ENCODE measurements at places on chromosomes 13 and 19. TPM values are rescaled to one million over a fixed set of nuclear protein-coding genes. Genes with fewer than 3 reads are reported as not detected.

Gene RGL3
- 2.5 TPM for total RNA-seq

Gene NOTCH3
- 2.4 TPM for total RNA-seq

Gene BORA
- 32.4 TPM for total RNA-seq

Gene IGFL3
- total RNA-seq: not detected

Gene DDX39A
- total RNA-seq: 65.3 TPM

Gene CBY2
- not detected for total RNA-seq

Gene WDR87
- not detected for total RNA-seq

Gene GFY
- not detected for total RNA-seq

DNA sequence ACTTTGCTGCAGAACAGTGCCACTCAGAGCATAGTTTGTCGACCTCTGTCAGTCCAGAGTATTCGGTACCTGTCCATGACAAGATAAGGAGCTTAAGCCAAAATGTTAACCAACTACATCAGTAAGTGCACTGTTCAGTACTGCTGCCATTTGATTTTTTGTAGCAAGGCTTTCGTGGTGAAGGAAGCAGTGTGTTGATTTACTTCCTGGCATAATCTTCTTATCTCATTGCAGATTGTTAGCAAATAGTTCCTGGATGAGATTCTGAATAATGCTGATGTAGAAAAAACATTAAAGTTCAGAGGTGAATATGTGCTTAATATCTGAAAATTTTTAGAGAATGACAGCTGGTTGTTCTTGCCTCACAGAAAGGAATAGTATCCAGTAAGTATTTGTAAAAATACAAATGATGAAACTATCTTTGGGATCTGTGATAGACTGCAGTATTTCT is 85.7 kb downstream of the LRRC63 start:
- DNase-seq: no peak

- DNase-seq: peak; percentile 79
Observed at GRCh38 chr19:12847159-12848139, 9.1 kb downstream of the MAST1 start.

GRCh38 chr13:108924134-108924533 is 294.7 kb downstream of the MYO16 start:
- peak; percentile 53 for DNase-seq

GRCh38 chr13:20130012-20130411 is 30.8 kb downstream of the GJA3 start:
- no peak for DNase-seq

GRCh38 chr13:113364311-113364889 is 470 bp upstream of the GRTP1 start:
- no peak for DNase-seq

DNA sequence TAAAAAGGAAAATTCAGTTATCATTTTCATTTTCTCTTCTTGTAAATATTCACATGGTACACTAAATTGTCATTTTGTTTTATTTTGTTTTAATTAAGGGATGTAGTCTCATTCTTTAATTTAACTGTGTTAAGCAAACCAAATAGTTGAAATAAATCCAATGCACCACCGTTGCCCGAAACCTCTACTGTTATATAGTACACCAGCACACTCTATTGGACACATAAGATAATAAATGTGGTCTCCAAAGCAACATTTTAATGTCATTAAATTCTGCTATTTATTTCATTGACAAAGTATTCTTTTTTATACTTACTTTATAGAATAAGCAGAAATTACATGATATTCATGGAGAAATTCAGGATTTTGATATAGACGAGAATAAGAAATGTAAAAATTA is 156.4 kb upstream of the FREM2 start:
- DNase-seq: peak; percentile 29

DNA sequence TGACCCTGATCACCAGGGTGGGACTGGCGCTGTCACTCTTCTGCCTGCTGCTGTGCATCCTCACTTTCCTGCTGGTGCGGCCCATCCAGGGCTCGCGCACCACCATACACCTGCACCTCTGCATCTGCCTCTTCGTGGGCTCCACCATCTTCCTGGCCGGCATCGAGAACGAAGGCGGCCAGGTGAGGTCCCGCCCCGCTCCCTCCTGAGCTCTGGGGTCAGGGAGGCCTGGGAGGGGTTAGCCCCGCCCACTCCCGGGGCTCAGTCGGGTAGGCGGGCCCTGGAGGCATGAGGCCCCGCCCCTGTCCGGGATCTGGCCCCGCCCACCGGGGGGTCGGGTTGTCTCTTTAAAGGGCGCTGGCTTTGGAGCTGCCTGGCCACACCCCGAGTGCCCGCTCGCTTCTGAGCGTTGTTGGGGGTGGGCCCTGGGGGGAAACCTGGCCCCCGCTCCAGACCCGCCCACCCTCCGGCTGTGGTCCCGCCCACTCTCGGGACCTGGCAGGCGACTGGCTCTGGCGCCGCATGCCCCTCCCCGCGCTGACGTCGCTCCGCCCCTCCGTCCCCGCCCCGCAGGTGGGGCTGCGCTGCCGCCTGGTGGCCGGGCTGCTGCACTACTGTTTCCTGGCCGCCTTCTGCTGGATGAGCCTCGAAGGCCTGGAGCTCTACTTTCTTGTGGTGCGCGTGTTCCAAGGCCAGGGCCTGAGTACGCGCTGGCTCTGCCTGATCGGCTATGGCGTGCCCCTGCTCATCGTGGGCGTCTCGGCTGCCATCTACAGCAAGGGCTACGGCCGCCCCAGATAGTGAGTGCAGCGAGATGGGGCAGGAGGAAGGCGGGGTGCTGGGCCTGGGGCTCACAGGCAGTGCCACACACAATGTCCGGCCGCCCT is 13.1 kb downstream of the DDX39A start:
- DNase-seq: no peak

Measured in M059J (cell line).